ENCODE measurements at places on chromosomes 4 and X.

DNA sequence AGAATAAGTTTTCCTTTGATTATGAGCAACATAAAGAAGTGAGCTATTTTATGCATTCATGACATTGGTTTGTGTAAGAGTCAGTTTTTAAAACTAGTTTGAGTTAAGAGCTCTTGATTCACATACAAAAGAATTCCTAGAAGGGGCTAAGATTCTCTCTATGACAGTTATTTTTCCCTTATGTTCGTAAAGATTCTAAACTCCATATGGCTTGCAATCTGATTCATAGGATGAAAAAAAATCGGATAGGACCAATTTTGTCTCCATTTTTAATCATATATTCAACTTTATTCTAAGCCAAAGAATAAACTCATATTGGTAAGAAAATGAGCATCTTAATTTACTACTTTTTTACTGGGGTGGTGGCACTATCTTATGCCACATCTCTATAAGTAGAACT, 79.4 kb downstream of the NAP1L3 start:
- DNase-seq = no peak

- no peak for DNase-seq
Measured at GRCh38 chr4:29390921-29391320, 1329.2 kb upstream of the PCDH7 start.

DNA sequence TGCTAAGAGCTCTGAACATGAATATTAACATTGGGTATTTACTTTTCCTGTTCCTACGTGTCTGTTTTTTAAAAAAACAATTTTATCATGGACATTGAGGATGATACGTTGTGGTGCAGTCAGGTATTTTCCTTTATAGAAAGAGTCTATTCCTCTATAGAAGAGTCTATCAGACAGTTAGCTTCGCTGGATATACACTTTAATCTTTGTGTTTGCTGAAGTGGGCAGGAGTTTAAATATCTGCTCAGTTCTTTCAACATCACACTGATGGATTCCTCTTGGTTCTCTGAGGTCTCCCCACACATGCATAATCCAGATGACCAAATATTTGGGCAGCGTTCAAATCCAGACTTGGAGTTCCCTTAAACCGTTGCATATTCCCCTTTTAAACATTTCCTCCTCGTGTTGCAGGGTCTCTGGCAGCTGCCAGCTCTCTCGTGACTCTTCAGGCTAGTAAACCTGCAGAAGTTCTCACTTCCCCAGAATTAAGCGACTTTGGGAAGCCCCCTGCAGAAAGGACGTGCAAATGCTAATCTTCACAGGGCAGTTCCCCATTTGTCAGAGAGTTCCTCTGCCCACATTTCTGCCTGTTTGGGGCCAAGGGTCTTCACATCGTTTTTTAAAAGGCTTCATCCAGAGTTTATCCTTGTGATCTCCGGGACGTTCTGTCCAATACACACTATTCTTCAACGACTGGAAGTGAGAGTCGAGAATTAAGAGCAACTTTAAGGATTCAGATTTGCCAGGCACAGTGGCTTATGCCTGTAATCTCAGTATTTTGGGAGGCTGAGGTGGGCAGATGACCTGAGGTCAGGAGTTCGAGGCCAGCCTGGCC, 20.5 kb upstream of the DHRSX start:
- DNase-seq = peak; percentile 65

DNA sequence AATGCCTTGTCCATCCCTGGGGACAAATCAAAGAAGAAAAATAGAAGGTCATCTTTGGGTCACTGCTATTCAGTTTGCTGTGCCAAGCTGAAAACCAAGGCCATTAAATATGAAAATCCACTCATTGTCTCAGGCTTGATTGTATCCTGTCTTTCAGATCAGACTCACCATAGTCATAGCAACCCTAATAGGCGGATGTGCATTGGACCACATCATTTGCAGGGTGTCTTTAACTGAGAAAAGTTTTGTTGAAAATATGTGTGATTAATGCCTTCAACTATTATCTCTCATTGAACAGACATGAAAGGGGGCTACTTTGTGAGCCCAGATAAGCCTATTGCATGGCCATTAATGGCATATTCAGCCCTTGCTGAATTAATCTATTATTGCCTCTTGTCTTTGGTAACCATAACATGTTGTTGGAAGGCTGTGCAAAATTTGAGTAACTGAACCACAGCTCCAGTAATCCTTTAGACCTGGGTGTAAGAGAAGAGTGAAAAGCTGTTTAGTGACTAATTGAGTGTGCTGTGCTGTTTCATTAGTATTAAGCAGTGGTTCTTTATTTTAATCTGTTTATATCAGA, 453.6 kb upstream of the EPHA5 start:
- DNase-seq = no peak

- DNase-seq = peak; percentile 60
Measured at GRCh38 chr4:8838961-8839431, 32.6 kb downstream of the HMX1 start.

DNA sequence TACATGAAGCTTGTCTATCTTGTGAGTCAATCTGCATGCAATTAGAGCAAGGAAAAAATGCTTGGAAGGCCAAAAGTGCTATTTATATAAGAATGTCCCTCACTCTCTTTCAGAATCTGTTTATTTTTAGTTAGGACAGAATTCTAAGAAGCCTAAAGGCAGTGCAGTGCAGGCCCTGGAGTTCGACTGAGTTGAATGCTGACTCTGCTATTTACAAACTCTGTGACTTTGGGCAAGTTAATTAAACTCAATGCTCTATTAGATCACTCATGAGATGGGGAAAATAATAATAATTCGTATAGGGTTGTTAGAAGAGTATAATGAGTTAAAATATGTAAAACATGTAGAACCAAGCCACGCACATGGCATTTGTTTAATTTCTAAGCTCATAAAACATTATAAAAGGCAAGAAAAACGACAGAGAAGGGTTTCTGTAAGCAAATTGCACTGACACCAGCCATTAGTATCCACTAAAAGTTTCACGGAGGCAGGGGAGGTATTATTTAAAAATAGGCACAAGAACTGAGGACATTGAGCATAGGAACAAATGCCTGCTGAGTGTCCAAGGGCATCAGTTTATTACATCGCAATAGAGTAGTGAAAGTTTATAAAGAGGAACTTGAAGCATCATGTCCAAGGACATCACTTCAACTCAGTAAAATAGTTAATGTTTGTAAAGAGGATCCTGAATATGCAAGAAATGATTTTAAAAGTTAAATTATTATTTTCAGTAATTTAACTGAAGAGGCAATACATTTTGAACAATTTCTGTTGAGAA, 115.0 kb upstream of the INPP4B start:
- no peak for DNase-seq

GRCh38 chr4:101864660-101865059, 74.1 kb downstream of the BANK1 start:
- DNase-seq = no peak

DNA sequence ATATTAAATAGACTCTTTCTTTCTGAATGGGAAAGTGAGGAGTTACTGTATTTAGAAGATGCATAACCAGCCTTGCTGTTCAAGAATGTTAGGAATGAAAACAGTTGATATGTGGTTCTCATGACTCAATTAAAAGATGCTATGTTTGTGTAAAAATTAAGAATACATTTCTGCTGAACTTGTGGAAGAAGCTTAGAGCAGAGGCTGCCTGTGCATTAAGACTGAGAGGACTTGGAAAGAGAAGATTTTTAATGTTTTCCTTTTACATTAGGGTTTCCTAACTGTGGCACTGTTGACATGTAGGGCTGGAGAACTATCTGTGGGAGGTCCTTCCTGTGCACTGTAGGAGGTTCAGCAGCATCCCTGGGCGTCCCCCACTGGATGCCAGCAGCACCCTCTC, 137.7 kb downstream of the GPR143 start:
- no peak for DNase-seq

DNA sequence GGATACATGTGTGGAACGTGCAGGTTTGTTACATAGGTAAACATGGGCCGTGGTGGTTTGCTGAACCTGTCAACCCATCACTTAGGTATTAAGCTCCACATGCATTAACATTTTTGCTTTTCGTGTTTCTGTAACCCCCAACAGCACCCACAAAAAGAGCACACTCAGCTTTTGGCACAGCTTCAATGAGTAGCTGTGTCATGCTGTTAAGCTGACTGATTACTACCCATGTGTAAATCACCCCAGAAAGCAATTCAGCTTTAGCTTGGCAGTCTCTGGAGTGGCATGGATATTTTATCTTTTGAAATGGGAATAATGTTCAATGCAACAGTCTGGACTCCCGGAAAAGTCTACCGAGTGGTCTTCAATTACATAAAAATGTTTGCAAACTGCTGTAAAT, 734.3 kb downstream of the STIM2 start:
- DNase-seq = no peak

DNA sequence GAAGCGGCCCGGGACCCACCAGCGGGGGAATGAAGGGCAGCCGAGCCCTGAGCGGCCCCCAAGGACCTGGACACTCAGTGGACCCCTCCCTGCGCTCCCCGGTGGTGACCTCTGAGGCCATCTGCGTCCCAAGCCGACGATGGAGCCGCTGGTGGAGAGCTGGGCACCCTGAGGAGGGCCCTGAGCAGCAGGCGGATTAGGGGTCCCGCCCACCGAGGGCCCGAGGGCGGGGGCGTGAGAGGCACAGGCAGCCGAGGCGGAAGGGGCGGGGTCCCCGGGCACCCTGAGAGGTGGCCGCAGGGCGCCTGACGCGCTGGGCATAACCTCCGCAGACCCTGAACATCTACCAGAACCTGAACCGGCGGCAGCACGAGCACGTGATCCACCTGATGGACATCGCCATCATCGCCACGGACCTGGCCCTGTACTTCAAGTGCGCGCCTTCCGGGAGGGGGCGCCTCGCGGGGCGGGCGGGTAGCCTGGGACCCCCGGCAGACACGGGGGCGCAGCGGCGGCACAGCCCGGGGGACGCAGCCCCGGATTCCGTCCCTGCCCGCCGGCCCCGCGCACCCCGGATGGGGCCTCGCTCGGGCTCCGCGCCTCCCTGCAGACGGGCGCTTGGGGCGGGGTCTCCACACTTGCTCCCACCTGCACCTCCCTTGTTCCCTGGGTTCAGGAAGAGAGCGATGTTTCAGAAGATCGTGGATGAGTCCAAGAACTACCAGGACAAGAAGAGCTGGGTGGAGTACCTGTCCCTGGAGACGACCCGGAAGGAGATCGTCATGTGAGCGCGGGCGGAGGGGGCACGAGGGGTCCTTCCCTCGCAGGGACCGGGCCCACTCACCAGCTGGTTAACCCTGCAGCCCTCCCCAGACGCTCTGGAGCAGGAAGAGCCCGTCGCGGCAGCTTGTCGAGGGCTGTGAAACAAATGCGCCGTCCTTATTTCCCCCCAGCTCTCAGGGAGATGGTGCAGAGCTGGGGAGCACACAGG, 10.3 kb downstream of the ATP5ME start:
- DNase-seq = peak; percentile 90

DNA sequence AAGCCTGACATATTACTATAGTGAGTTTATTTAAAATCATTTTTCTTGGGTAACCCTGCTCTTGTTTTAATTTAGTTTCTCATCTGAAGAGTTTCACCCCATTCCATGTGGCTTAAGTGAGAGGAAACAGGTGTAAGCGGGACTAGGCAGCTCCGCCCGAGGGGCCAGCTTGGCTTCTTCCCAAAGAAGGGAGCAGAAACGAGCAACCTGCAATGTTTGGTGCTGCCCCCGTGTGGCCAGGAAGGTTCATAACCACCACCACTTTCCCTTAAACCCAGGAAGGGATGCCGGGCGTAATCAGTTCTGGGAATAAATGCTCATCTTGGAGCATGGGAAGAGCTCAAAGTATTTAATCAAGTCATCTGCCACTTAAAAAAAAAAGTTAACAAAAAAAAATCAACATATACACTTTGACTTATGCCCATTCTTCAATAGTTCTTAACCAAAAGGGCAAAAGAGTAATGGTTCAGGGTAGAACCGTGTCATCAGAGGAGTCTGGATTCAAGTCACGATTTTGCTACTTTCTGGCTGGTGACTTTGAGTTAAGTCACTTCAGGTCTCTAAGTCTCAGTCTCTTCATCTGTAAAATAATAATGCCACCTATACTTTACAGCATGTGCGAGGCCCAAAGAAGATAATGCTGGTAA, 147.9 kb downstream of the NSUN7 start:
- peak; percentile 90 for DNase-seq

GRCh38 chr4:134537701-134538100, 336.1 kb upstream of the PABPC4L start:
- DNase-seq = no peak

DNA sequence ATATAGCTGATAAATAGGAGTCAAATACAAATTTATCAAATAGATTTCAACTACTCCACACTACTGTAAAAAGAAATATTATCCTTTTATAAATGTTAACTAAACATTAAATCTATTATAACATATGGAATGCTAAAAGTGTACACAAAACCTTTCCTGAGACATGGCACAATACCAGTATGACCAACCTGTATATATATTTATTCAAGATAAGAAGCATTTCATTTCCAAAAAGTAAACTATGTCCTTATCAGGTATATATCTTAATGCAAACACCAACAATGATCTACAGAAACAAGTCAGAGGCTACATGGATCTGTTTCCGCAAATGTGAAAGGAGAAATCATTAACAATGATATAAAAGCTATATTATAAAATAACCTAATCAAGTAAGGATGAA, 37.8 kb downstream of the WNK3 start:
- DNase-seq = no peak

- peak; percentile 88 for DNase-seq
Measured at GRCh38 chr4:163332526-163333406, at the start of gene NPY1R. Gene NPY1R, minus strand, starts transcription at chr4:163332596. Its CDS starts 6,042 bp downstream, at chr4:163326554.

- no peak for DNase-seq
Measured at GRCh38 chrX:41189156-41189555, 103.9 kb downstream of the USP9X start.

- peak; percentile 73 for DNase-seq
Measured at GRCh38 chr4:85741921-85742591, 267.1 kb downstream of the ARHGAP24 start.

GRCh38 chrX:112094729-112095128, 12.2 kb upstream of the TRPC5 start:
- no peak for DNase-seq

- DNase-seq = no peak
Measured at GRCh38 chrX:130771230-130771629, 131.8 kb downstream of the ENOX2 start.

DNA sequence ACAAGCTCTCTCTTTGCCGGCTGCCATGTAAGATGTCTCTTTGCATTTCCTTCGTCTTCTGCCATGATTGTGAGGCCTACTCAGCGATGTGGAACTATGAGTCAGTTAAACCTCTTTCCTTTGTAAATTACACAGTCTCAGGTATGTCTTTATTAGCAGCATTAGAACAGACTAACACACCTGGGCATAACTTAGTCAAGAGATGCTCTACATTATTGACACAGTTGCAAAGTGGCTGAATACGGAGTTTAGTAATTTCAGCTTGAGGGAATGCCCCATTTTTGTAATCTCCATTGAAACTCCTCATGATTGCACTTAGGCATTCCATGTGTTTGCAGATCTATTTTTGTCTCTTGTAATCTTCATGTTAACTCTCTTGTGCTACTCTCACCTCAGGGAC, 299.5 kb upstream of the HAND2 start:
- no peak for DNase-seq

GRCh38 chrX:37922928-37923327, 75.6 kb upstream of the DYNLT3 start:
- no peak for DNase-seq

DNA sequence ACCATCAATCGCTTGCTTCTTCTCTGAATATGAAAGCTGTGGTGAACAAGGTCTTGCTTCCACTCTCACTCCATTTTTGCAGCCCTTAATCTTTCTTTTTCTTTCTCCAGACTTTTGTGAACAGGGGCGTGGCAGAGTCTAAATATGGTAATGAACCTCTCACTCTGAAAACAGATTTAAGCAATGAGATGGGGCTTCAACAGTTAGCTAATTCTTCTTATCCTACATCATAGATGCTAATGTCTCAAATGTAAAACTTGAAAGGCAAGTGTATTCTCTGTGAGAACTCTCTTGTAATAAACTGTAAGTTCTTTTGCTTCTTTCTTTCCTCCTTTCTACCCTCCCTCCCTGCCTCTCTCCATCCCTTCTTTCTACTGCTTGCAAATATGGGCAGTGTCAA, 106.5 kb upstream of the ANK2 start:
- DNase-seq = no peak
